ENCODE measurements at places on chromosomes 6 and 20. TPM values are rescaled to one million over a fixed set of nuclear protein-coding genes. Genes with fewer than 3 reads are reported as not detected.

- peak; percentile 60 for DNase-seq
These were observed 204.5 kb downstream of the KIF16B start for GRCh38 chr20:16368645-16369292.

GRCh38 chr20:25327521-25328235, 63.0 kb downstream of the ABHD12 start:
- no peak for DNase-seq

The SEL1L2 gene
- total RNA-seq: not detected

- DNase-seq: no peak
These were observed 504 bp downstream of the B4GALT5 start for GRCh38 chr20:49712996-49713752.

GRCh38 chr6:15444081-15444731, 198.3 kb downstream of the JARID2 start:
- no peak for DNase-seq

DNA sequence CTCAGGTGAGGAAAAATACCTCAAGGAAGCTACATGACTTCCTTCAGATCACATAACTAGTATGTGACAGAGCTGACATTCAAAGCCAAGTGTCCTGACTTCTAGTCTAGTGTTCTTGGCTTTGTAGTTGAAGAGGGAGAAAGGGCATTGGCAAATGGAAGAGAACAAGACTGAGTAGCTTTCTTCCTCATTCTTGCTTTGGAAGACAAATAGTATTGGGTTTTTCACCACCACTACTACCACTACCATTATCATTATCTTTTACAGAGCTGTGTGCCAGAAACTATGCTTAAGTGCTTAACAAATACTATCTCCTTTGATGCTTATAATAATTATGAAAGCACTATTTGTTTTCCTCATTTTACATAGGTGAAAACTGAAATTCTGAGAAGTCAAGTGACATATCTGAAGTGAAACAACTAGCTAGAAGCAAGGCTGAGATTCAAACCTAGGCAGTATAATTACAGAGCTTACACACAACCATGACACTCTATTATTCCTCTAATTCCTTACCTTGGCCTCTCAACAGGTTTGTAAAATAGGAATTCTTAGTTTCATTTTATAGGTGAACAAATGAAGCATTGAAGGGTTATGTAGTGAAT, 6.8 kb downstream of the ACSS2 start:
- DNase-seq: no peak

The SPATS1 gene
- not detected for total RNA-seq

Measured in esophagus muscularis mucosa (tissue), 4 donors.